Daoy (cell line): ENCODE measurements at places on chromosomes 3 and 15.

GRCh38 chr3:45496555-45496954 lies 98.0 kb upstream of the LIMD1 start:
- DNase-seq = no peak

- DNase-seq = no peak
Observed at GRCh38 chr3:60220768-60221167, 1030.5 kb downstream of the FHIT start.

- no peak for DNase-seq
Observed at GRCh38 chr3:172082269-172082668, 42.9 kb downstream of the FNDC3B start.

DNA sequence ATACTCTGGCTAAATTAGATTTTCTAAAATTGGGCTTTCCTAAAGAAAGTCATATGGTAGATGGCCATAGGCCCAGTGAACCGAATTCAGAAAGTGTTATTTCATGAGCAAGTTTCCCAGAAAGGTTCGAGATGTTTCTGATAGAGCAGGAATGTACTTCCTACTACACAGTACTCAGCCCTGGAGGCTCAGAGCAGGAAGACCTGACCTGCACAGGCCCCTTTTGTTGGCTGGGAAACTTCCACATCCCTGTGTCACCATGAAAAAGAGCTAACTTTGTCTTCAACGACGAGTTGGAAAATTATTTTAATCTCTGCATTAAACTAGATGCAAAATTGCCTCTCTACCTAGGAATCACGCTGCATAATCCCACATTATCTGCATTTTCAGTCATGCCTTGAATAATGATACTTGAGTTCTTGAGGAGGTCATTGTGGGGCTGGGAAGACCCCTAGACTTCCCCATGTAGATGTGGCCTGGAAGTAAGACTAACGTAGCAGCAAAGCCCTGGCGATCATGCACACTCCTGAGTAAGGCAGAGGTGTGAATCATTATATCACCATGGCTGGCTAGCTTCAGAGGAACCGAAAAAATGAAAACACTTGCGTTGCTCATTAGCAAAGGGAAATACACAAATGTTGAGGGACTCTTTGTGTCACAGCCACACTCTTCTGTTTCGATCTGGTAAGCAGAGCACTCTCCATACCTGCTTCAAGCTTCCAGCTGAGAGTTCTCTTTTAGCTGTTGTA lies 47.1 kb downstream of the CMTM7 start:
- no peak for DNase-seq
